ENCODE measurements at places on chromosomes 2 and 18.

GRCh38 chr2:9243357-9243756, 36.7 kb downstream of the ASAP2 start:
- DNase-seq: no peak

GRCh38 chr2:118091631-118092030, 3.4 kb downstream of the INSIG2 start:
- no peak for DNase-seq

- no peak for DNase-seq
These were observed 107.1 kb downstream of the CDC42EP3 start for GRCh38 chr2:37564356-37564755.

DNA sequence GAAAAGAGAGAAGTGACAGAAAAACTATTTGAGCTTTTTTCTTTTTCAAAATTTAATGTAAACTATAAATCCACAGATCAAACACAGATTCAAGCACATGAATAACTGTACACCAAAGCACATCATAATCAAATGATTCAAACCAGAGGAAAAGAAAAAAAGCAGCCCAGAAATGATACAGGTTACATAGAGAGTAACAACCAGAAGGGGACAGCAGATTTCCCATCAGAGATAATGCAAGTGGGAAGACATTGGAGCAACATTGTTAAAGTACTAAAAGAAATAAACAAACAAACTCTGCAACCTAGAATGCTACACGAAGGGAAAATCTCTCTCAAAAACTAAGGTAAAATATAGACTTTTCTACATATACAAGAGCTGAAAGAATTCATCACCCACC, 34.5 kb downstream of the CMPK2 start:
- DNase-seq: no peak

DNA sequence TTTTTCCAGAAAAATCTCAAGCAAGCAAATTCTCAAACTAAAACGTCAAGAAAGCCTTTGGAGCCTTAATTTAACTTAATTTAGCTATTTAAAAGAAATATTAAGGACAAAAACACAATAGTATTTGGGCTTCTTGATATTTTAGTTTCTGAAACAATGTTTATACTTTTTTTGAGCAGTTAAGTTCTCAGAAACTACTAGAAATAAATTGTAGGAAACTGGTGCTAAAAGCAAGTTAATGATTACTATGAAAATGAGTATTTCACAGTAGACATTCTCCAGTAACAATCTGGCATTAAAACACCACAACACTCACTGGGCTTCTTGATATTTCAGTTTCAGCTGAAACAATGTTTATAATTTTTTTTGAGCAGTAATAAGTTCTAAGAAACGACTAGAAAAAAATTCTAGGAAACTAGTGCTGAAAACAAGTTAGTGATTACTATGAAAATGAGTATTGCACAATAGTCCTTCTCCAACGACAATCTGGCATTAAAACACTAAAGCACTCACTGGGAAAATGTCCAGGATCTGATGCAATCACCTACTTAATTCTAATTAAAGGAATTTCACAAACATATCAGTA, 45.1 kb downstream of the TRAK2 start:
- DNase-seq: peak; percentile 66

DNA sequence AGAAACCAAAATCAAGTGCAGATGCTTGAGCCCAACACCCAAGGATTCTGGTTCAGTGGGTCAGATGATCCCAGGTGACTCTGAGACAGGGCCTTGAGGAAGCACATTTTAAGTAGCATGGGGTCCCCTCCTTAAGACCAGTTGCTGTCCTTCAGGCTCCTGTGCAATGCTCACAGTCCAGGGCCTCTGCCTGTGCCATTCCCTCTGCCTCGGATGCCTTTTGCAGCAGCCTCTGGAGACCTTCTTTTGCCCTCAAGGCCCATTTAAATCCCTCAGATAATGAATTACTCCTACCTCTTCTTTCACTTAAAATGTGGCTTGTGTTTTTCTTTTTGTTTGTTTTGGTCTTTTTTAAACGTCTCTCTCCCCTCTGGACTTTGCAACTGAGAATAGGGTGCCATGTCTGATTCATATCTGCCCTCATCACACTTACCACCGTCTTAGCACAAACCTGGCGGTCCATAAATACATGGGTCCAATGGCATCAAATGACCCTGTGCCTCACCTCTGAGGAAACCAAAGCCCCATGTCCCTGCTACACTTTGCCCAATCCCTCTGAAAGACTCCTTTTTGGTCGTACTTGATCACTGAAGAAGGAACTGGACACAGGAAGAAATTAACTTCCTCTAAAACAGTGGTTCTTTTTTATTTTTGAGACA, 14.2 kb downstream of the ACTG2 start:
- DNase-seq: no peak

GRCh38 chr2:29644949-29645348, 276.4 kb downstream of the ALK start:
- DNase-seq: no peak

- no peak for DNase-seq
These were observed 31.7 kb downstream of the UBE2F start for GRCh38 chr2:237998530-237998929.

- no peak for DNase-seq
These were observed 43.8 kb downstream of the LPIN1 start for GRCh38 chr2:11790228-11790627.

- no peak for DNase-seq
These were observed 568.2 kb downstream of the THSD7B start for GRCh38 chr2:137333386-137334165.

DNA sequence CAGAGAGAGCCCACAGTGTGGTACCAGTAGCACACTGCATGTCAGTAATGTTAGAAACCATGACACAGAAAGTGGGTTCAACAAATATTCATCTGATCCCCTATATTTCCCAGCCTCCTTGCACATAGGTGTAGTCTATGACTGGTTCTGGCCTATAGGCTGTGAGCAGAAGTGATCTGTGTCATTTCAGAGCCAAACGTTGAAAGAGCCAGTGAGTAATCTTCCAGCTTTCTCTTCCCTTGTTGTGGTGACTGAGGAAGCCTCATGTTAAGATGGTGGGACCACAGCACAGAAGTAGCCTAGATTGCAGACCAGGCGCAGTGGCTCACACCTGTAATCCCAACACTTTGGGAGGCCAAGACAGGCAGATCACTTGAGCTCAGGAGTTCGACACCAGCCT, 4.1 kb downstream of the TMEM237 start:
- DNase-seq: no peak

DNA sequence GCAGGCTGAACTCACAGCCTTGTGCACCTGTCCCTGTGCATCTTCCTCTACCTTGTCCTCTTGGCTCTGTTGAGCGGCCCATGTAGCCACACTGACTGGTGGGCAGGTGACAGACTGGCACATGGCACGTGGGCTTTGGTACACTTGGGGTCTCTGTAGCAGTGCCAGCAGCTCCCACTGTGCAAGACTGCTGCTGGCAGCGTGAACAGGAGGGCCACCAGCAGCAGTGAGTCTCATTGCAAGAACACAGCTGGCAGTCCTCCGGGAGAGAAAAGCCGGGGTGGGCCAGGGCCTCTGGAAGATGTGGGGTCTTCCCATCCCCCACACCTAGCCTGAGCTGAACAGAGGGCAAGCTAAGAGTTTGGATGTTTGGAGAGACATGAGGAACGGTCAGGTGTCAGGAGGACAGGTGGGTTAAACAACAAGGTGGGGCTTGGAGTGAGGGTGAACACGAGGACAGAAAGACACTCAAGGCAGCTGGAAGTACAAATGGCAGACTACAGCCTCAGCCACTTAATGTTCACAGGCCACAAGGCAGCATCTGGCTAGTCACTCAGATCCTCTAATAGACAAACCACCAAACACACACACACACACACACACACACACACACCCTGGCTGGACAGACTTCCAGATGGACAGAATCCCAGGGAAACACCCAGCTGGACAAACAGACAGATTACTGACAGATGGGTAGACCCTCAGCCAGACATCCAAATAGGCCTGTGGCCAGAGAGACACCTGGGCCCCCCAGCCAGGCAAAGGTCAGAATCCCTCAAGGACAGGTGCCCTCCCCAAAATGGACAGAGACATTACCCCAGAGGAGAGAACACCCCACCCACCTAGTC, 2.3 kb upstream of the PTPN18 start:
- DNase-seq: no peak

DNA sequence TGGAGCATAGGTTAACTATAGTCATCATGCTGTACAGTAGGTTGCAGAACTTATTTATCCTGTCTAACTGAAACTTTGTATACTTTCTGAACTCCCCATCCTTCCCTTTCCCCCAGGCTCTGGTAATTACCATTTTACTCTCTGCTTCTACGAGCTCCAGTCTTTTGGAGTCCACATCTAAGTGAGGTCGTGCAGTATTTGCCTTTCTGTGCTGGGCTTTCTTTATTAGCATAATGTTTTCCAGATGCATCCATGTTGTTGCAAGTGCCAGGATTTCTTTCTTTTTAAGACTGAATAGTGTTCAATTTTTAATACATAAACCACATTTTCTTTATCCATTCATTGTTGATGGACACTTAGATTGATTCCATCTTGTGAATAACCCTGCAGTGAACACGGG, 464.1 kb downstream of the TGIF1 start:
- no peak for DNase-seq

- DNase-seq: no peak
These were observed 182.6 kb downstream of the PLCL1 start for GRCh38 chr2:197986977-197987376.

- DNase-seq: no peak
These were observed 139.3 kb upstream of the FBXO11 start for GRCh38 chr2:48045613-48046012.

DNA sequence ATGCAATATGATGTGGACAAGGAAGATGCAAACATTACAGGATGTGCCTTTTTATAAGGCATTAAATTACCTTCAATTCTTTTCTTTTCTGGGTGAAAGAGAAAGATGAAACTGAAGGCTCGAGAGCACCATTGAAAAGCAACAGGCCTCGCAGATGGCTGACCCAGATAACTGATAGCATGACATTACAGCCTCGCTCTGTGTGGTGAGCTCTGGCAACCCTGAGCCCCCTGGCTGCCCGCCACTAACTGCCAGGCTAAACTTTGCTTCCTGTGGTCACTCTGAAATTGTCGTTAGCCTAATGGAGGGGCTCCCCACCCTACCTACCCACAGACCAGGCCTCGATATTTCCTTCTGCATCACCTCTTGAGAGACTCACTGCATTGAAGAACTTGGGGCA, 516.8 kb upstream of the FANCL start:
- DNase-seq: no peak

DNA sequence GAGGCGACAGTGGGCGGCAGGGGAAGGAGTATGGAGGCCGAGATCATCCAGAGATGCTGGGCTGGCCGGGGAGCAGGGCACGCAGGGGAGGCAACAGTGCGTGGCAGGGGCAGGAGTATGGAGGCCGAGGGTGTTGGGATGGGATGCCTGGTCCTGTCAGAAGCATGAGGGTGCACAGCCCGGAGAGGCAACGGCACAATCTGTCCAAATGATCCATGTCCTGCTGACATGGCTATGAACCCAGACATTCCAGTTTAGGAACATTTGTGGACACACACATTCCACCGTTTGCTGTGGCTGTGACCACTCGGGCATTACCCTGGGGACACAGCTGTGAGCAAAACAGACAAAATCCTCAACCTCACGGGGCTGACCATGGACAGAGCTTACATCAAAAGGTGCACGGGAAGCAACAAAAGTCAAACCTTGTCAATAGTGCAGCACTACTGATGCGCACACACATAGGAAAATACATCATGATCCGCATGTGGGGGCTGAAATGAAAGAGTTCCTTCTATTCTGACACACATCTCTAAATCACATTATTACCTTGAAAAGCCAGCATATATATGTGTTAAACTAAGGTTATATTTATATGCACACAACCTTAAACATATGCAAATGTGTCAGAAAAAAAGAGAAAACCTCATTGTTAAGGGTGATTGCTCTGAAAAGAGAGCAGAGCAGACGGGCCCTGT, 144.0 kb upstream of the GPC1 start:
- no peak for DNase-seq

- no peak for DNase-seq
These were observed 50.0 kb downstream of the AP1S3 start for GRCh38 chr2:223787358-223787757.

DNA sequence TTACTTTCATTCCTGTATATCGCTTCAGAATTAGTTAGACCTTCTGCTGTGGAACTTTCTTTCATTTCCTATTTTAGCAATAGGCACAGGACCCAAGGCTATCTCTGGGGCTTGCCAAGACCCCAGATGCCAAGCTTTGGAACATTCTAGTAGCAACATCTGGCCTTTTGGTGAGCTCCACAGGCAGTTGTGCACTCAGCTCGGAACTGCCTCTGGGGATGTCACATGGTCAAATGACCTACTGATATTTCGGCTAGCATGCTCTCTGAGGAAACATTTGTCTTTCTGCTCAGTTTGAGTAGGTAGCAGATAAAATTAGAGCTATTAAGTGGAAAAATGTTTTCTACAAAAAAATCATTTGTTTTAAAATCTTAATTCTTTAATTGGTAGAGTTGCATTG, 76.6 kb upstream of the ITGA4 start:
- no peak for DNase-seq

GRCh38 chr2:196403471-196403870, 232.1 kb upstream of the STK17B start:
- DNase-seq: no peak

DNA sequence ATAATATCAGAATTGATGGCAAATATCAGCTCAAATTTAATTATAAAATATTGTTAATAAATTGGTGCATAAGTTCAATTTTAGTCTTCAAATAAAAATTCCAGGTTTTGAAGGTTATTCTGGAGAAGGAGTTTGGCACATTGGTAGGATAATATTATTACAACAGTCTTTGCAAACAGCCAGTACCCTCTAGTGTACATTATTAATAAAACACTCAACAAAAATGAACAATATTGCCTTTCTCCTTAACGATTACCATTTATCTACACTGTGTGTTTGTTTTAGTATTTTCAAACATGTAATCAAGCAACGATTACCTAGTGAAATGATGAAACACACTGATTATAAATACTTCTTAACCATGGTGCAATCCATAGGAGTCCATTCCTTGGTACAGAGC, 334.0 kb upstream of the FSIP2 start:
- DNase-seq: no peak

DNA sequence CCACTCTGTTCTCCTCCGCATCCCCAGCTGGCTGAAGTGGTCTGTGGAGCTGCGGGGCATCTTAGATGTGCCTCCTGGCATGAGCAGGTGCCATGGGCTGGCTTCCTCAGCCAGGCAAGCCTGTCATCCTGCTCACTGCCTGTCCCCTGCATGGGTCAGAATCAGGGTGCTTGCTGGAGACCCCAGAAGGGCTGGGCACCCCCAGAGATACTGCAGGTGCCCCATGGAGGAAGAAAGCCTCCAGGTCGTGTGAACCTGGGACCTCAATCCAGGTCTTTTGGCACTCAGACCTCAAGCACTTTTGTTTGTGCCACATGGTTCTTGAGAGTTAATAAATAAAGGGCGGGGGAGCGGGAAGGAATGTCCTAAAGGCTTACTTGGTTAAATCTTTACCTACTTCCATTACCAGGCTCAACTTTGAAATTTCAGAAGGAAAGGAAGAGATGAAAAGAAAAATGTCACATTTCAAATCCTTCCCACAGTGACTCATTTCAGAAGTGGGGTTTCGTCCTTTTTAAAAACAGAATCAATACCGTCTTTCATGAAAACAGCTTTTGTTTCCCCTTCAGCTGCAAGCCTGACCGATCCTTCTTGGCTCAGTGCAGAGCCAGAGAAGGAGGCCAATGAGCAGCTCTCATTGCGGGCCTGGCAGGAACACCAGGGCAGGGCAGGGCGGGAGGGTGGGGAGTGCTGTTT, 69.9 kb downstream of the RHOB start:
- no peak for DNase-seq

GRCh38 chr2:9145109-9145751, 61.4 kb upstream of the ASAP2 start:
- DNase-seq: no peak

GRCh38 chr18:30132959-30133358, 909.6 kb downstream of the DSC3 start:
- DNase-seq: no peak

- no peak for DNase-seq
These were observed 110.1 kb upstream of the SULT1C3 start for GRCh38 chr2:108129636-108130035.

Data from NCI-H1048 (cell line).